ENCODE measurements at places on chromosomes 3 and 15.

DNA sequence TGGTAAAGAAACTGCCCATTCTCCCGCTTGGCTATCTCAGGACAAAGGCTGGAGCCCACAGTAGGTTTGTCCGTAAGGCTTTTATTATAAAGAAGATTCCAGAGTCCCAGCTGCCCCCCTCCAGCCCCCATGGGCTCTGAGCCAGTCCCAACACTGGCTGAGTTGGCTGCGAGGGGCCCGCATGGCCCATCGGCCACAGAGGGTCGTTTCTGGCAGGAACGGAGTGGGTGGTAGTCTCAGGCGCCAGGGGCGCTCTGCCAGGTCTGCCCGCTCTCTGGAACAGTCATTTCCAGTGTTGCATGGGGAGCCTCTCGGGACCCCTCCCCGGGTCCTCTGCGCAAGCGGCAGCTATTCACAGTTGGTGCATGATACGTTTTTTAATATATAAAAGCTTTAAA, 12.2 kb downstream of the H1-8 start:
- no peaks in the 10 kb centered on the region for H3K27me3 ChIP-seq
- no peak for DNase-seq
- no peak overlapping the region for H3K4me3 ChIP-seq
- no peaks in the 10 kb centered on the region for H3K36me3 ChIP-seq
- peaks cover 19% of the 10 kb centered on the region for H3K4me1 ChIP-seq

- H3K36me3 ChIP-seq = no peaks in the 10 kb centered on the region
- H3K27me3 ChIP-seq = no peaks in the 10 kb centered on the region
- H3K27ac ChIP-seq = no peak overlapping the region
- H3K4me3 ChIP-seq = no peak overlapping the region
Measured at GRCh38 chr15:68206711-68207151, 1.6 kb upstream of the CALML4 start.

DNA sequence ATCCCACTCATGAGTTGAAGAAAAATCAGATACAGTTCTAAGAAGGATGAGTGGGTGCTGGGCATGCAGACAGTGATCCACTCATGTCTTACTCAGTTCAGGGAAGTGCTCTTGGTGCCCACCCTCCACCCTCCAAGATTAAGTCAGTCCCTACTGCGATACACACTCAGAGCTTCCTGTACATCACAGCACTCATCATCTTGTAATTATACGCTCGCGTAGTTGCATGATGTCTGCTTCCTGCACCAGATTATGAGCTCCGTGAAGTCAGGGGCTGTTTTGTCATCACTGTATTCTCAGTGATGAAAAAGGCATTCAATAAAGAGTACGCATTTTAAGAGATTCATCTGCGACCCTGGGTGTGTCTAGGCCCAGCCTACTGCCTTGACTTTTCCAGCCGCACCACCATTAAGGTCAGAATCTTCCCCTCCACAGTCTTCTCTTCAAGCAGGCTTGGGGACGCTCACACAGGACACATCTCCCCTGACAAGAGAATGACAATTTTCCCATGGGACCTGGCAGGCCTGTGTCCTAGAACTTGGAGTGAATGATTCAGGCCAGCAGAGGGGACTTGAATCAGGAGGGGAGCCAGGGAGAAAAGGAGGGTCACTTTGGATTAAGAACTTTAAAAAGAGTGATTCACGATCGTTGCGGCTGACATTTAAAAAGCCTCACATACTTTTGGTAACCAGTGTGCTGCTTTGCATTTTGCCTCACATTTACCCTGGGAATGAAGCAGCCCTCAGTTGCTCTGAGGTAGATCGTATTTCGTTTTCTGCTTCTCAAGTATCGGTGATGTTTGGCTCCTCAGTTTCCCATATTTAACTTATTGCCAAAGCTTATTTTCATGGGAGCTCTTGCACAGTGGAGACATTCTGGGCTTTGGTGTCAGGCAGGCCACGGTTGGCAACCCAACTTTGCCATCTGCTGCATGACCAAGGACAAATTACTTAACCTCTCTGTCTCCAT, 7.9 kb upstream of the PDE8A start:
- no peak for DNase-seq
- H3K27ac ChIP-seq = no peak overlapping the region
- H3K4me3 ChIP-seq = no peak overlapping the region
- no peaks in the 10 kb centered on the region for H3K27me3 ChIP-seq
- no peaks in the 10 kb centered on the region for H3K36me3 ChIP-seq
- no peaks in the 10 kb centered on the region for H3K4me1 ChIP-seq

GRCh38 chr3:193795062-193795690, 202.2 kb downstream of the OPA1 start:
- H3K27me3 ChIP-seq = no peaks in the 10 kb centered on the region
- no peak for DNase-seq
- H3K4me3 ChIP-seq = no peak overlapping the region
- no peak overlapping the region for H3K27ac ChIP-seq
- H3K4me1 ChIP-seq = no peaks in the 10 kb centered on the region

GRCh38 chr15:52658955-52659354, 20.2 kb downstream of the ATOSA start:
- no peak overlapping the region for H3K27ac ChIP-seq
- no peaks in the 10 kb centered on the region for H3K27me3 ChIP-seq
- no peak for DNase-seq
- H3K4me3 ChIP-seq = no peak overlapping the region
- no peaks in the 10 kb centered on the region for H3K36me3 ChIP-seq
- no peaks in the 10 kb centered on the region for H3K4me1 ChIP-seq

GRCh38 chr3:134928392-134928791, 133.3 kb downstream of the EPHB1 start:
- H3K27me3 ChIP-seq = no peaks in the 10 kb centered on the region
- no peak overlapping the region for H3K4me3 ChIP-seq

DNA sequence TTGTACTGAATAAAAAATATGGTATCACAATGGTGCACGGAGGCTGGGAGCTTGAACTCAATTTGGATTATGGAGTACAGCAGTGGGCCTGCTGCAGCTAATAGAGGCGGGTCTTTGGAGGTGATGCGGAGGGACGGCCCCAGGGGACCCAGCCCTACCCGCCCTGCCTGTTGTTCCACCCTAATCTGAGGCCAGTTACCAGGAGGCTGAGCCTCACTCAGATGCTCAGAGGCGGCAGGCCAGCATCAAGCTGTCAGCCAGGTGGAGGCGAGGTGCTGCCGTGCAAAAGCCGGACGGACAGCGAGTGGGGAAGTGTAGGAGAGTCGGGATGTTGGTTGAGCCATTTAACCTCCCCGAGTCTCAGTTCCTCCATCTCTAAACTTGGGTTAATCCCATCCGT, 218.5 kb upstream of the RGMA start:
- DNase-seq = no peak
- H3K27ac ChIP-seq = no peak overlapping the region
- peaks cover 2% of the 10 kb centered on the region for H3K4me1 ChIP-seq

DNA sequence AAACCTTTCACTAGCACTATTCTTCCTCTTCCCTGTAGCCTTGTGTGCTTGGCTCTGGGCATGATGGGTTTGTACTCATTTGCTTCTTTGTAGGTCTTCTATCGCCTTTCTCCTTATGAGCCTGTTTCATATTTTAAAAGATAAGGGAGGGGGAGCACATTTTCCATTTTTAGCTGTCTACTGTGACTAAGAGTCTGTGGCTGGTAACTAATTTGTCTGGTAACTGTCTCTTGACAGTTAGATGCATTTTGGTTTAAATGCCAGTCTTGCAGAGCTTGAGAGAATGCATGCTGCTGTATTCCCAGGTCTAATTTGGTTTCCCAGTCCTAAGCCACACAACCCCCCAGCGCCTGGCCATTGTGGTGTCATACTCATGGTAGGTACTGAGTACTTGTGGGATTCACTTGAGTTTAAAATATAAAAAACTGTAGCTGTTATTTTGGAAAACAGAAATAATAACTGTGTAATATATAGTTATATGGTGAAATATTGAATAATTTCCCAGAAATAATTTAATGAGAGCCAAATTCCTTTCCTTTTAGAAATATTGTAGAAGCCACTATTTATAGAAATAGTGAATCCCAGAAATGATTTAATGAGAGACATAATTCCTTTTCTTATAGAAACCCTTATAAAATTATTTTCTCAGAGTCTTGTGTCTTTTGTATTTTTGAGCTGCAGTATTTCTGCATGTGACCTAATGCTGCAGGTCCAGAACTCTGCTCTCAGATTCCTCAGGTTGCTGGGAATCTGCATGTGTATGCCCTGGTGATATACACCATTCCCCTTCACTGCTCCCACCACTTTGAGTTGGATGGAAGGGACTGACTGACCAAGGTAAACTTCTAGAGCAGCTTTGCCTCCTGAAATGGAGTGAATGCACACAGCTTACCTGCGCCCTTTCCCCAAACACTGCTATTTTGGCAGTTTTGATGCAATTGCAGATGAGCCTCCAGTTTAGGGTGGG, 13.9 kb upstream of the GPR171 start:
- H3K27me3 ChIP-seq = no peaks in the 10 kb centered on the region
- no peak for DNase-seq
- no peaks in the 10 kb centered on the region for H3K36me3 ChIP-seq
- H3K27ac ChIP-seq = no peak overlapping the region
- no peak overlapping the region for H3K4me3 ChIP-seq

GRCh38 chr3:161199926-161200325, 21.2 kb upstream of the NMD3 start:
- H3K4me3 ChIP-seq = no peak overlapping the region
- H3K27me3 ChIP-seq = no peaks in the 10 kb centered on the region
- H3K36me3 ChIP-seq = no peaks in the 10 kb centered on the region
- no peak overlapping the region for H3K27ac ChIP-seq
- H3K4me1 ChIP-seq = no peaks in the 10 kb centered on the region
- no peak for DNase-seq

DNA sequence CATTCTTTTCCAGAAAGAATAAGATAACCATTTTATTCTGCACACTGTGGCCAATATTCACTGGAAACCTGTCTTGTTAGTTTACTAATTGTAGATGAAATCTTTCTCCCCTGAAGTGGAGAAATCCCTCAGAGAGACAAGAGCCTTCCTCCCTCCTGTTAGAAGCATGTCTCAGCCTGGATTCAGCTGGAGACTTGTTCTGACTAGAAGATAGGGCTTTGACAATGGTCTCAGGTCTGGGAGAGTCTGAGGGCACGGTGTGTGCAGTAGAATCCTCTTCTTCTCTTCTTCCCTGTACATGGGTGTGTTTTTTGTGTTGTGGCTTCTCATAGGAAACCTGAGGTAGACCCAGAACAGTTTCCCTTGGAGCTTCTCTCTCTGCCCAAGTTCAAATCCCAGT, 19.9 kb downstream of the CCK start:
- no peaks in the 10 kb centered on the region for H3K4me1 ChIP-seq
- no peak overlapping the region for H3K27ac ChIP-seq
- no peaks in the 10 kb centered on the region for H3K36me3 ChIP-seq
- H3K4me3 ChIP-seq = no peak overlapping the region
- no peak for DNase-seq
- no peaks in the 10 kb centered on the region for H3K27me3 ChIP-seq

DNA sequence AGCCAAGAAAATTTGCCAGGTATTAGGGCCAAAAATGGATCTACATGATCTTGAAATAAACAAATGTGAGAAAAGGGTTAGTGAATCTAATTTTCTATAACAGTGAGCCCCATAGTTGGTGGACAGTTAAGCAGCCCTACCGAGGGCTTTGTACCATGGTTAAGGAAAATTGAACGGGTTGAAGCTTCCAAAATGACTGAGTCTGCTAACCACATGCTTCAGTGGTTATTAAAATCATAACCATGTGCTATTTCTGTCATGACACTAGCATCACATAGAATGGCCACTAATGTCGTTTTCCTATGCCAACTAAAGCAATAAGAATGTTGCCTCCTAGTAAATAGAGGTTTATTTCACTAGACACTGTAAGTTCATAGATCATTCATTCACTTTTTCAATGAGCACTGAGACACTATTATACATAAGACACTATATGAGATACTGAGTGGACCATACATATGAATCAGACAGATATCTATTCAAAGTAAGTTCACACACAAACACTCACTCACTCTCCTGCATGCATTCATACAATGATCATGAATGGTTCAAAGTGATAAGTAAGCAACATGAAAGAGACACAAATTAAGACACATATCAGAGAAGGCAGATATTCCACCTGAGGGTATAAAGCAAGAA, 4.3 kb downstream of the SST start:
- H3K4me1 ChIP-seq = no peaks in the 10 kb centered on the region
- H3K27ac ChIP-seq = no peak overlapping the region
- H3K36me3 ChIP-seq = no peaks in the 10 kb centered on the region
- no peak for DNase-seq
- H3K4me3 ChIP-seq = no peak overlapping the region
- H3K27me3 ChIP-seq = no peaks in the 10 kb centered on the region

DNA sequence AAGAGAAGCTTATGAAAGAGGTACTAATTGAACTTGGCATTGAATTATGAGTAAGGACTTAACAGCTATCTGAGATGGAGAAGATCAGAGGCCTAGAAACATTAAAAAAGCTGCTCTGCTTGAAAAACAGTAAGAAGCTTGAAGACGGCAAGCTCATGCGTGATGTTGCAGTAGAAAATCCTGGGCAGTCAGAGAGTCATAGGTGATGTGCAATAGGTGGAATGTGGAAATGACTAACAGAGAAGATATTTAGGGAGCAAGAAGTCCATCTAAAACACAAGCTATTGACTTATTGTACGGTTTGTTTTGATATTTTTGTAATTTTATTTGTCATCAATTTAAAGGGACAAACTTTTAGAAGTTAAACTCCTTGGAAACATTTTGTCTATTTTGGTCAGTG, 1101.4 kb downstream of the ROBO2 start:
- DNase-seq = no peak
- H3K36me3 ChIP-seq = no peaks in the 10 kb centered on the region
- no peaks in the 10 kb centered on the region for H3K27me3 ChIP-seq
- no peak overlapping the region for H3K4me3 ChIP-seq
- H3K4me1 ChIP-seq = no peaks in the 10 kb centered on the region

- H3K4me1 ChIP-seq = peaks cover 7% of the 10 kb centered on the region
- H3K4me3 ChIP-seq = no peak overlapping the region
- H3K36me3 ChIP-seq = no peaks in the 10 kb centered on the region
- no peak overlapping the region for H3K27ac ChIP-seq
- DNase-seq = no peak
- no peaks in the 10 kb centered on the region for H3K27me3 ChIP-seq
Measured at GRCh38 chr15:91976966-91977365, 123.5 kb downstream of the SLCO3A1 start.

DNA sequence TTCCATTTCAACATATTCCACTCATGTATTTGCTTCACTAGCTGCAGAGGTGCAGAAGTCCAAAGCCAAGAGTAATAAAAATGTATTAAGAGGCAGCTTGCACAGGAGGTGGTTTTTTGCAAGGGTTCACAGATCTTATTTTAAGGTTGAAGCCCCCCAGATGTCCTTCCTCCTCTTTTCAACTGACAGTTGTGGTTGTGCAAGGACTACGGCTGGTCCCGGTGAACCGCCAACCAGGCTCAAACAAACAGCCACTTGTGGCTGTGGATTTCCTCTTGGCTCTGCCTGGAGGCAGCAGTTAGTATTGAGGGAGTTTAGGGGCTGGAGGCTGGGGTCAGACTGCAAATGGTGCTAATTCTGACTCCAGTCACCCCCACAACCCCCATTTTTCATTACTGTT, 240.7 kb upstream of the TBC1D5 start:
- no peaks in the 10 kb centered on the region for H3K4me1 ChIP-seq
- no peak for DNase-seq
- H3K36me3 ChIP-seq = no peaks in the 10 kb centered on the region
- H3K27ac ChIP-seq = no peak overlapping the region
- no peak overlapping the region for H3K4me3 ChIP-seq

GRCh38 chr15:34116620-34117019, 14.7 kb downstream of the PGBD4 start:
- no peak overlapping the region for H3K27ac ChIP-seq
- H3K4me1 ChIP-seq = no peaks in the 10 kb centered on the region
- no peaks in the 10 kb centered on the region for H3K36me3 ChIP-seq
- no peaks in the 10 kb centered on the region for H3K27me3 ChIP-seq
- DNase-seq = no peak
